Esophagus squamous epithelium (tissue), 5 donors: ENCODE measurements at places on chromosomes 7 and 10.

- DNase-seq, result no peak
Measured at GRCh38 chr10:13928451-13928850, 341.7 kb downstream of the PRPF18 start.

GRCh38 chr7:33418251-33418701 is 288.9 kb downstream of the BBS9 start:
- no peak for DNase-seq

DNA sequence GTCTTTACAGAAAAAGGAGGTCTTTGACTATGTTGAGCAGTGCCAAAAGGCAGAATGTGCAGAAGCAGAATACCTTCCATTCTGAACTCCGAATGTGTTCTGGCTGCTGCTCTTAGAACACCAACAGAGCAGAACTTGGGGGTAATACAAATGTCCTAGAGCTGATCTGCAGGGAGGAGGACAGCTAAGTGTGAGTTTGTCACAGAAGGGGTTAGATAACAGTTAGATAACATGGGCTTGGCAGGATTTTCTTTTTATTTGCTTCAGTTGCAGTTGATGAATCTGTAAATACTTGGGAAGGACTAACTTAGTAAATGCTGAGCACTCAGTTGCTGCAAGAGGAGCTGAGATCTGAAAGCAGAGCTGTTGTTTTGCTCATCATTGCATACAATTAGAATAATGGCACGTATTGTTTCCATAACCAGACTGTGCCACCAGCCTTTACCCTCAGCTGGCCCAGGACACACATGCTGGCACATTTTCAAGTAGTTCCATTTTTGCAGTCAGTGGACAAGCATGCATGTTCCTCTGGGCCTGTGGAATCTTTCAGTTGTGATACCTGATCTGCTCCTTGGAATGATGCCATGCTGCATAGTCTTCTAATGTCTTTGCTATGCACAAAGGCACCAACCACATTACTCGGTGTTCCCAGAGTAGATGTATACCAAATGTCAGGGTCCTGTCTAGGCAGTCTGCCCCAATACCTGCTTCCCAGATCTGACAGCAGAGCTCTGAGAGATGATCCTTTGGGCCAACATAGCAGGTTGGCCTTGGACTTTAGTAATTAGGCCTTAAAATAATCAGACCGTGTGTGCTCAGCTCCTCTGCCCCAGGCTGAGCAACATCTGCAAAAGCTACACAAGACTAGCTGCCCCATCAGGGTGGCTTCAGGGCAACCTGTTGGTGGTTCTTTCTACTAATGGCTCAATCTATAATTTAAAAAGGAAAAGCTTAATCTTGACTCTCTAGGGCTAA is 55.7 kb downstream of the GSDME start:
- DNase-seq, result no peak

DNA sequence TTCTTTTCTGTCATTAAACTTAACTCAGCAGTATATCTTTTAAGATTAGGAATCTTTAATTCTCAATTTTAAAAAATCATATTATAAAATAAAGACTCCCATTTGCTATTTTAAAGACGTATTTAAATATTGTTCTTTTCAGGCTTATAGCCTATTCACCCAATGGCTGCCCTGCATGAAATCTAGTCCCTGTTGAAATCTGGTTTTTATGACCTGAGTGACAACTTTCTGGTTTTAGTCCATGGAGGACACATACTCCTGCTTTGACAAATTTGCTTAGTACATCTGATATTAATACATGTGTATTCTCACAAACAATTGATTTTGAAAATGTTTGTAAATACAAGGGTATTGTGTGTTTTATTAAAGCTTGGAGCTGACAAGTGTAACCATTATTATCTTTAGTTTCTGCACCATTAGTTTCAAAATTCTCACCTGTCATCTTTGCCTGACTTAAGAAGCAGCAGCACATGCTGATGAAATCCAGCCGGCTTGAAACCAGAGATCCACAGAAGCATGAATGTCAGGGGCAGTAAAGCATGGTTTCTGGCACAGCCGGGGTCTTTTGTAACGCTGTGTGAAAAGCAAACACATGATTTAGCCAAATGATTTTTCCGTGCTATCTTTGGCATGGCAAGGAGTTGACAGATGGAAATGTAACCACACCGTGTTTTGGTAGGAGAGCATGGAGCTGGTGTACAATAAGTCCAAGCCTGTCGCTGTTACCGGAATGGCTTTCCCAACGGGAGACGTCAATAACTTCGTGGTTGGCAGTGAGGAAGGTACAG is 262.8 kb downstream of the DYNC1I1 start:
- DNase-seq, result no peak

DNA sequence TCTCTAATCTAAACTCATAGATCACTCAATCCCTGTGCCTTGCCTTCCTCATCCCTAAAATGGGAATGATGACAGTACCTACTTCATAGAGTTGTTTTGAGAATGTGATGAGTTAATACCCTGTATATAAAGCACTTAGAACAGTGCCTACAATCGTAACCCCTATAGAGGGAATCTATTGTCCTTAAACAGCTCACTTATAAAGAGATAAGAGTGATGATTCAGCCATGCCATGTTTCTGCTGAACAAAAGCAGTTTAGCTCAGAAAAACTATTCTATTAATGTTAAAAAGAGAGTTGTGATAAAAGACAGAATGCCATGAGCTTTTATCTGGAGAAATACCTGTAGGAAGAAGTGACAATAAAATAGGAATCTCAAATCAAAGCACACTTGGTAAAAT is 63.6 kb downstream of the CUBN start:
- no peak for DNase-seq

DNA sequence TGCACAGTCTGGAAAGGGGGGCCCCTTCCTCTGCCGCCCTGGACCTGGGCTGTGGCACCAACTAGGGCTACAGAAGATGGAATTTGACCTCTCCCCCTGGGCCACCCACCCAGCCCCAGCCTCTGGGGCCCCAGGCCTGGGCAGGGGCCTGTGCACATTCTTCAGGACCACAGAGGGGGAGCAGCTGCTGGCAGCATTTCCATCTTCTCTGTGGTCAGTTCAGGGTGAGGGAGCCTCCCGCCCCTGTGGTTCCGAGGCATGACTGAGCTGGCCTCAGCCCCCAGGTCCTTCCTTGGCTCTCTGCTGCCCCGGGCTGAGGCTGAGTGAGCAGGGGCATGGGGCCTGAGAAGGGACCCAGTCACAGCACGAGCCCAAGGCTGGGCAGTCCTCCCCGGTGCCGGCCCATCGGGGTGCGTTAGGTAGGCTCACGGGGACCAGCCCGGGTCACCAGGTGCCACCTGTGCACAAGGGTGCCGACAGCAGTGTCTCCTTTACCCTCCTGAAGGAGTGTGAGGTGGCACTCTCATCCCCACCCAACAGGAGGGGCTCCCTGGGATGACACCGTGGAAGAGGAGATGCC is 63.2 kb downstream of the UNCX start:
- no peak for DNase-seq
